ENCODE measurements at places on chromosomes 7 and 10.
A peak's percentile ranks its signal among the peaks of the same experiment; 100 is the strongest.

- no peak for ATAC-seq
Measured at GRCh38 chr10:3295582-3296151, 123.1 kb upstream of the PITRM1 start.

DNA sequence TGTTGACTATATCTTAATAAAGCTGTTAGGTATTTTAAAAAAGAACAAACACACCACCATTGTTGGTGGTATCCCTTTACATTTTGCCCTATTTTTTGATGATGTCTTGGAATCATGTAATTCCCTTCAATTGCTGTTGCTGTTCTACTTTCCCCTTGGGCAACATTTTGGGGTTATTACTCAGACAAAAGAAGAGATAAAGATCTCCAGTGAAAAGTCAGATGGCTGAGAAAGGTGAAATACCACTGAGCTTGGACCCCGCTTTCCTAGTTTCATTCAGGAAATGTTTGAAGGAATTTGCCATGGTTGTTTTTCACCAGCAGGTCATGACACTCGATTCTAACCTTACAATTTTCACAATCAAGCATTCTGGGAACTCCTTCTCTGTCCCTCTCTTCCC, 84.6 kb downstream of the MACC1 start:
- ATAC-seq, result no peak

DNA sequence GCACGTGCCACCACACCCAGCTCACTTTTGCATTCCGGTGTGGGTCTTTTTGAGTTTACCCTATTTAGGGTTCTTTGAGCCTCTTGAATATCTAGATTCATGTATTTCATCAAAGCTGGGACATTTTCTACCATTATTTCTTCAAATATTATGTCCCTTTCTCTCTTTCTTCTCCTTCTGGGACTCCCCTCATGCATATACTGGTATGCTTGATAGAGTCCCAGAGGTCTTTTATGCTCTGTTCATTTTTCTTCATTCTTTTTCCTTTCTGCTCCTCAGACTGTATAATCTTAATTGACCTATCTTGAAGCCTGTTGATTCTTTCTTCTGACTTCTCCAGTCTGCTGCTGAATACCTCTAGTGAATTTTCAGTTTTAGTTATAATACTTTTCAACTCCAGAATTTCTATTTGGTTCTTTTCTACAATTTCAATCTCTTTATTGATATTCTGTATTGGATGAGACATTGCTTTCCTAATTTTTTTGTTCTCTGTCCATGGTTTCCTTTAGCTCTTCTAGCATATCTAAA, 9.1 kb upstream of the WAC start:
- no peak for ATAC-seq

DNA sequence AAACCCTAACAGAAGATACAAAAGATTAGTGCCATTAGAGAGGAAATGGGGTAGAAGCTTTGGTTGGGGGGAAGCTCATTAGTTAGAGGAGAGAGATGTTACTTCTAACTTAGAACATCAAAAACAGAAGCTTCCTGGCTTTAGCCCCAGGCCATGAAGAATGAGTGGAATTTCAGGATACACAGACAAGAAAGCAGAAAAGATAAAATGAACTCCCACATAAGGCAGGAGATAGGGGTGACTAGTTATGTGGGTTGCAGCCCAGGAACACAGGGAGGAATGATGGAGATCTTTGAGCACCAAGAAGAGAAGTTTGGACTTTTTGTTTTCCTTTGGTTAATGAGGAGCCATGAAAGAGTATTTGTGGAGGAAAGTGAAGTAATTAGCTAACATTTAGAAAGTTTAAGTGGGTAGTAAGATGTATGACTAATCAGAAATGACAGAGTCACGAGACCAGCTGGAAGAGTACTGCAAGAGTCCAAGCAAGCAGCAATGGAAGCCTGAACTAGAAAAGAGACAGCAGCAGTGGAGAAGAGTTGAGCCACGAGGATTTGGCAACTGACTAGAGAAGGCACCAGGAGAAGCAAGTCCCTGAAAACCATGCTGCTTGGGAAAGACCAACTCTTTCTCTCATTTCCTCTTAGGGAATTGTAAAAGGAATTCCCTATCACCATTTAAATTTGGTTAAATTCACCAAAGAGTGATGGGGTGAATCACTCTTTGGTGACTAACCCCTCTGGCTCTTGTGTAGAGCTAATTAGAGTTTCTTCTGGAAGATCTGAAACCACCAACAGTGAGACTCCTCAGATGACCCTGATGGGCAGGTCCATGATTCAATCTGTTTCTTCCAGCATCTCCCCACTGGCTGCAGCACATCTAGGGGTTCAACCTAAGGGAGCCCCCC, 131.9 kb downstream of the KCNMA1 start:
- ATAC-seq, result no peak

DNA sequence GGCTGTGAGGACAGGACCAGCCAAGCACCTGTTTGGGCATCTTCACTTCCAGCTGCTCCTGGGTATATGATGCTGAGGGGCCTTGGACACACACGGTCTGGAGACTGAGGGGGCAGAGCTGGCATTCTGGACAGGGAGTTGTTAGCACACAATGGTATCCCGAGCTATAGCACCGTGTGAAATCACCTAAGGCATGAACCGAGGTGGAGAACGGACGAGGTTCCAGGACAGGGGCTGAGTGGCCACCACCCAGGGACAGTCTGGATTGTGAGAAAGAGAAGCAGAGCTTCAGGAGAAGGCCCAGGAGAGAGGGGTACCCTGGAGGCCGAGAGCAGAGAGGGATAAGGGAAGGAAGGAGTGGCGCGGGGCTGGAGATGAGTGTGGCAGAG, 571.8 kb downstream of the TCERG1L start:
- no peak for ATAC-seq

DNA sequence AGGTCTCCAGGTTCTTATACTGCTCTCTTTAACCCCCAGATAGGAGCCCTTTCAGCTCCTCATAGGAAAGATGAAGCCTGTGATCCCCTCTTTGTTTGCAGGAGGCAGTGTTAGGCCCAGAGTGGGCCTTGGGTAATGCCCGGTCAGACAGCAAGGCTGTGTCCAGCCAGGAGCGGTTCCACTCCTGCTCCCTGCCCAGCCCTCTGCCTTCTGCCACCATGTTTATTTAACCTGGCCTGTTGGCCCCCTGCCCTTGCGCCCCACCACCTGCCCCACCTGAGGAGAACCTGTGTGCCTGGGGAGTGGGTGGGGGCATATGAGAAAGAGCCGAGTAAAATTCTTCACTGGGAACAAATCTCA, 24.3 kb downstream of the CDH23 start:
- ATAC-seq, result no peak

GRCh38 chr10:99850021-99850766, 67.8 kb downstream of the ABCC2 start:
- no peak for ATAC-seq

DNA sequence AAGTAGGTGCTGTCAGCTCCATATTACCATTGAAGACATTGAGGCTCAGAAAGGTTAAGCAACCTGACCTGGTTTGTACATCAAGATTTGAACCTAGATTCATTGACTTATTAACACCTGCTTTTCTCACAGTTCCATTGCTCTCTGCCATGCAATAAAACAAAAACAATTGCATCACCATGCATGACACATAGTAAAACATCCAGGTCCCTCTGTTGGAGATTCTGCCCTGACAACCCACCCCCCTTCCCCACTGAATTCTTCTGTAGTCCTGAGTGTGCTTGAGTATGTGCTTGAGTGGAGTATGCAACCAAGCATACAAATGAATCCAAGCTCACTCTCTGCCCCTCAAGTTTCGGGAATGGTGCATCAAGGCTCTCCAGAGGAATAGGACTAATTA, 6.0 kb upstream of the LMBR1 start:
- no peak for ATAC-seq

DNA sequence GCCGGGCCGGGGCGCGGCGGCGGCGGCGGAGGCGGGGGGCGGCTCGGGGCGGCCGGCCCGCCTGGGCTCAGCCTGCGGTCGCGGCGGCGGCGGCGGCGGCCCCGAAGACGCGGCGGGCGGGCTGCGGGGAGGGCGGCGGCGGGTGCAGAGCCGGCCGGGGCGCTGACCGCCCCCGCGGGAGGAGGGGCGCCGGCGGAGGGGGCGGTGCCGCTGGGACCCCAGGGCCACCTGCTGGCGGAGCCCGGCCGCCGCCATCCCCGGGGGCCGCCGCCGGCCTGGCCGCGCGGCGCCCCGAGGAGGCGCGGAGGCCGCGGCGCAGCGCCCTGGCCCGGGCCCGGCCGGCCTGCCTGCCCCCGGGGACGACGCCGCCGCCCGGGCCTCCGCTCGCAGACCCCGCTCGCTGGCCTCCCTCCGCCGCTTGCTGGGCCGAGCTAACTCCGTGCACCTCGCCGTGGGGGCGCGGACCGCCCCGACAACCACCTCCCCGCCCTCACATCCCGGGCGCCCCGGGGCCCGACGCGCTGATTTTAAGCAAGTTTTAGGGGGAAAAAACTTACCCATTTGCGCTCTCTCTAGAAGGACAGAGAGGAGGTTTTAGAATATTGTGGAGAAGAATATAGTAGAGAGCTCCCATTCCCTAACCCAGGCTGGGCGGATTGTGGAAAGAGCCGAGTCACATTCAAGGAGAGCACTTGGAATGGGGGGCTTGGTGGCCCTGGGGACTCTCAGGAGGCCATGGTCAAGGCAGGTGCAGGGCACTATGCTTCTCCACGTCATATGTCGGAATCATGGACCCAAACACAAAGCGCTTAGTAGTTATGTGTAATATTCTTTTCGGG, at the start of gene BEND7:
Gene BEND7 (minus strand): TSS at position 140 of the 839 bp plus-strand sequence. CDS start 481 bp downstream, outside the sequence.
- ATAC-seq, result peak; percentile 83

DNA sequence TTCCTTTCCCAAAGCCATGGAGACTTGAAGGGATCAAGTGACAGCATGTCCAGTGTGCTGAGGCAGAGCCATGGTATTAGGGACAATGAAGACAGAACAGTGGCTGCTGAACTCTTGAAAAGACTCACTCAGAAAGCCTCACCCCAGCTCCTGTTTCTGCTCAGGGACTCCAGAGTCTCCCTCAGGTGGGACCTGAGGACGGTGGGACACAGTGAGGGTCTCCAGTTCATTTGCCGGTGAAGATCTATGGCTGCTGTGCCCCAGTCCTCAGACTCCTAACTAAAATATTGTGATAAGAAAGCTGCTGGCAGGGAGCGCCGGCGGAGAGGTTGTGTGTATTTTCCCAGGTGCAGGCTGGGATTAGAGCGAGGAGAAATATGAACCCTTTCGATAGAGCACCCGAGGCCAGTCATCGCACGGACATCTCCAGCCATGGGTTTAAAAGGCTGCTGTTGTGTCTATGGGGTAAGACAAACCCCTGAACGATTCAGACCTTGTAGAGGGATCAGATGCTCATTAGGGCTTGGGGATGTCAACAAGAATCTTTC, 57.2 kb downstream of the C7orf25 start:
- no peak for ATAC-seq

GRCh38 chr10:70272925-70273316, 10.9 kb downstream of the NPFFR1 start:
- ATAC-seq, result peak; percentile 28

- peak; percentile 51 for ATAC-seq
Measured at GRCh38 chr10:50286517-50286916, 35.2 kb upstream of the ASAH2 start.

GRCh38 chr10:74822521-74823089, 3.8 kb upstream of the KAT6B start:
- no peak for ATAC-seq

DNA sequence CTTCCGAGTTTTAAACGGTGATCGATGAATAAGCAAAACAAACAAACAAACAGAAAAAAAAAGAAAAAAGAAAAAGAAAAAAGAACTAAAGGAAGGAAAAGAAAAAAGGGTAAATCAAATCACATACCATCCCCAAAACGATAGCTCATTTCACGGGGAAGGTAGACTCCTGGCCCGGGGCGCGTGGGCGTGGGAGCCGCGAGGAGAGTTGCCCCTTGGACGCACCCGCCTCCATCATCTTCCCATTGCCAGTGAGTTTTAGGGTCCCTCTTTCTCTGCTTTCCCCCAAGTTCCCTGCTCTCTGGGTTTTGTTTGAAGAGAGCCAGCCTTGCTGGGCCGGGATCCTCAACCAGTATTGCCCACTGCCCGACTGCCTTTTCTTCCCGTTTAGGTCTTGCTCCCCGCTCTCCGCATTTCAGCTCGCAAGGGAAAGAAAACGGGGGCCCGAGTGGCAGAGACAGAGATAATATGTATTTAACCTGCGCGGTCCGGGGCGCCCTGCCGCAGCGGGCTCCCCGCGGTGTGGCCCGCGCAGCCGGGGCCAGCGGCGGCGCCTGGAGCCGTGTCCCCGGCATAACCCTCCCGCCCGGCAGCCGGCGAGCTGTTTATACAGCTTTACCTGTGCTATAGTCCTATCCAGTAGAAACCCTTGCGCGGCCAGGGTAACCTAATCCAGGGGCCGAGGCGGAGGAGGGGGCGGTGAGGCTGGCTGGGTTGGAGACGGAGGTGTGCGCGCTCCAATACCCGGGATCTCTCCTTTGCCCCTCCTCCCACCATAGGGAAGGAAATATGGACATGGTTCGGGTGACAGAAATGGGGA, 5.2 kb upstream of the GATA3 start:
- ATAC-seq, result no peak

- ATAC-seq, result peak; percentile 25
Measured at GRCh38 chr10:71753091-71753959, 20.0 kb downstream of the VSIR start.

GRCh38 chr7:100694098-100694745, at the start of gene GIGYF1:
Gene GIGYF1 (minus strand): TSS chr7:100694250. CDS start chr7:100688238, 6,012 bp downstream.
- peak; percentile 83 for ATAC-seq

DNA sequence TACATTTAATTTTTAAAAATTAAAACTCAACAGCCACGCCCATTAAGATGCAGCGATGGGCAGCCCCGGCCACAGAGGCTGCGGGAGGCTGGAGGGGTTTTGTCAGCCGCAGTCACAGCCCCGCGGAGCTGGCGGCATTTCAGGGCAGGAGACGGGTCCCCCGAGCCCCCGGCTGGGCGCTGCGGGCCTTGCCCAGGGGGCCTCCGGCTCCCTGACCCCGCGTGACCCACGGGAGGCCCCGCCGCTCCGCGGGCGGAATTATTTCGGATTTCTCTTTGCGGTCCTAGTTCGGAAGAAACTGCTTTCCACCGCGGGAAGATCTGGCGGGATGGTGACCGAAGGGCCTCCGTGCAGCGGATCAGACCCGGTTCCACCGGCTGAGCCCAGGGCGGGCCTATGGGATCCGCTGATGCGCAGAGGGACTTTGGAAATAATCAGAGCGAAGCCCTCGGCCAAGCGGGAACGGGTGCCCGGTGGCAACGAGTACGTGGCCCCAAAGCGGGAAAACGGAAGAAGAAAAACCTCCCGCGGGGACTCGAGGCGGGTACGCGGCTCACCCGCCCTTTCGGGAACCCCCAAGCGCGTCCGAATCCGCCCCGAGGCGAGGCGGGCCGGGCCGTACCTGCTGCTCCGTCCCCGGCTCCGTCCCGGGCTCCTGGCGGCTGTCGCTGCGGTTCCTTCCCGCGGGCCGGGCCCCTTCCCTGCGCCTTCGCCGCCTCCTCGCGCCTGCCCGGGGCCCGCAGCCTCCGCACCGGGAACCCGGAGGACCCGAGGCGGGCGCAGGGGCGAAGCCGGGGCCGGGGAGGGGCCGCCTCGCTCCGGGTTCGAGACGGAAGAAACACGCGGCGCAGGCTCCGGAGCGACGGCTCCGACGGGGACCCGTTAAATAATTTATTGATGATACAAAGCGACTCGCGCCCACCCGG, 1.7 kb downstream of the NKX6-2 start:
- no peak for ATAC-seq

DNA sequence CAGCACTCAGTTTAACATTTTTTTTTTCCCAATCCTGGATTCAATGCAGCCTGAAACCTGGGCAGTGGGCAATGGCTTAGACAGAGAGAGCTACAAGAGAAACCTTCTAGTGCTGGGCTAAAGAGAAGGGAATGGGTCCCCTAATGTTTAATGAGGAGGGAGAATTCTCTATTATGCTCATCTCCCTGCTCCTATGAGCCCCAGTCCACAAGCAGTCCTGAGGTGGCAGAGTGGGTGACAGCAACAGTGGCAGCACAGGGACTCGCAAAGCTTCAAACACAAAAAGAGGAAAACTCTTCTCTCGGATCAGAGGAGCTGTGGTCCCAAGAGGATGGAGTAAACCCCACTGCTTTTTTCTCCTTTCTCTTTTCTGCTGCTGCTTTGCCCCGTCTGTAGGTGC, 36.5 kb downstream of the COBL start:
- ATAC-seq, result no peak
